ENCODE measurements at places on chromosomes 2 and 18. TPM values are rescaled to one million over a fixed set of nuclear protein-coding genes. Genes with fewer than 3 reads are reported as not detected.

DNA sequence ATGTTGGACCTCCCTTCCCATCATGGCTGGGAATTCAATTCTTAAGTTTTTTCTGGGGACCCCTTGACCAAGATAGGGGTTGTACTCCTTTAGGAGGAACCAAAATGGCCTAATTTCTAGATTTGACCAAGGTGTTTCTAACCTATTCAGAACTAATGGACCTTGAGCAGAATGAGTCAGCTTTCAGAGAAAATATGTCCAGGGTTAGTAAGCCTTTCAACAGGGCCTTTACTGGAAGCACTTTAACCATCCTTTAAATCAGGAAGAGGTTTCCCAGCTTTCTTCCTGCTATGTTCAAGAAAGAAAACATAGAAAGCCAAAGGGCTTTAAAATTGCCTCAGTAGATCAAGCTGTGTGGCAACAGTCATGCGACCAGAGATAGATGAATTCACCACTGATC lies 1184.9 kb upstream of the ACVR2A start:
- DNase-seq: no peak

DNA sequence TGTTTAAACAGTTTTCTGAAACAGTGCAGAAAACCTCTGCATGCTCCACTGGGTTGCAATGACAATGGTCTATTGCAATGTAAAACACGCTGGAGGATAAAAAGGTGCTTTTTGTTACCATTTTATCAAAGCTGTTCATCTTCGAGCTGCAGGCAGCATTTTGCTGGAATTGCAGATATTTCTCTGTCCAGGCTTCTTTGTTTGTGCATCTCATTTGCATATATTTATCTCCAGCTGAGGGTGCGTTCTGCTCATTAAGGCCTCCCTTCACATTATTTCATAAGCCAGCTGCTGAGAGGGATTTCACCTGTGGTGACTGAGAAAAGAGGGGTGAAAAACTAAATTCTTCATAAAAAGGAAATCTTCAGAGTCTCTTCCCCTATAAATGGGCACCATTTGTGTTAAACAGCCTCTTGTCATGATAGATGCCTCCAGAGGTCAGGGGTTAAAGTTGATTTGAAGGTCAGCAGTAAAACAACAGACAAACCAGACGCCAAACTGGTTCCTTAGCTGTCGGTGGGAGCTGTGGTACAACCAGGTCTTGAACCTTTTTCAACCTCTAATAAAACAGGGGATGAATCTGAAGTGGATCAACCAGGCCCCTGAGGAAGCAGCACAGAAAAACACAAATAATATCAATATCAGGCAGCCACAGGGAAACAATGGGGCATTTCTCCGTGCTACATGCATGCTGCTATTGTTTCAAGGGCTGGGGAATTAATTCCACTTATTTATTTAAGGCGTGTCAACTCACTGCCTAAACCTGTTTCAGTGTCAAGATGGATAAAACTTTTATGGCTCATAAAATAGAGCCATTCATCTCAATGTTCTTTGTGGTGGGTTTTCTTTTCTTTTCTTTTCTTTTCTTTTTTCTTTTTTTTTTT lies 265.1 kb downstream of the MEIS1 start:
- peak; percentile 31 for DNase-seq

DNA sequence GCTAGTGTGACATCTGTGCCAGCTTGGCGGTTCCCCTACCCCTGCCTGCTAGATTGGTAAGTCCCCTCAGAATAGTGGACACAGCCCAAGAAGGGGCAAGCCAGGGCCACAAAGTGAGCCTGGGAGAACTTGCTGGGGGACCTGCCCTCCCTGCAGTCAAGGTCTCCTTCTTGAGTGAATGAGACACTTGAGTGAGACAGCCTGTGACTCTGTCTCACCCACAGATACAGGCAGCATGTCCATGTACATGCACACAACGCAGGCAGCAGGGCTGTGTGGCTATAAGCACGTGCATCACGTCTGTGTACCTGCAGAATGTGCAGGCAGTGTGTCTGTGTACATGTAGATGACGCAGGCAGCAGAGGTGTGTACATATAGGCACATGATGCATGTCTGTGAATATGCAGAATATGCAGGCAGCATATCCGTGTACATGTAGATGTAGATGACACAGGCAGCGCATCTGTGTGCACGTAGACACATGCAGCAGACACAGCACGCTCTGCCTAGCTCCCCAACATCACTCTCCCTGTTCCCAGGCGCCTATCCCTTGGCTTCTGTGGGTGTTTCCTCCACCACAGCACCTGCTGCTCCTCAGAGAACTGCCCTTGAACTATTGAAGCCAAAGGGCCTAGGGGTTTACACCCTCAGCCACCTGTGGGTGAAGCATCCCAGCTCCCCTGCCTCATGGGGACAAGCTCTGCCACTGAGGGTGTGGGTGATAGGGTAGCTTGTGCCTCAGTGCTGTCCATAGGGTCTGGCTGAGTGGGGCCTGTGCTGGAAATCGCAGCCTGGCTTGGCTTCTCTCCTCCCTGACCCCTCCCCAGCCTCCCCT lies 147.2 kb upstream of the TWIST2 start:
- DNase-seq: no peak

GRCh38 chr2:238404406-238405216 lies 22.1 kb upstream of the ASB1 start:
- DNase-seq: no peak

- DNase-seq: no peak
Observed at GRCh38 chr2:174600349-174600748, 2.7 kb upstream of the WIPF1 start.

Gene C1QL2
- not detected for total RNA-seq

Gene SCN3A
- under 0.01 TPM for total RNA-seq

DNA sequence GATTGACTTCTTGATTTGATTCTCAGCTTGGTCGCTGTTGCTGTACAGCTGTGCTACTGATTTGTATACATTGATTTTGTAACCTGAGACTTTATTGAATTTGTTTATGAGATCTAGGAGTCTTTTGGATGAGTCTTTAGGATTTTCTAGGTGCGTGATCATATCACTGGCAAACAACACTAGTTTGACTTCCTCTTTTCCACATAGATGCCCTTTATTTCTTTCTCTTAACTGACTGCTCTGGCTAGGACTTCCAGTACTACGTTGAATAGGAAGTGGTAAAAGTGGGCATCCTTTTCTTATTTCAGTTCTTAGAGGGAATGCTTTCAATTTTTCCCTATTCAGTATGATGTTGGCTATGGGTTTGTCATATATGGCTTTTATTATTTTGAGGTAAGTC lies 101.3 kb downstream of the OSBPL1A start:
- no peak for DNase-seq

Gene CIB4
- not detected for total RNA-seq

GRCh38 chr18:73340135-73340977 lies 472.6 kb upstream of the NETO1 start:
- DNase-seq: peak; percentile 1

All from fibroblast of villous mesenchyme (primary cell).